ENCODE measurements at places on chromosomes 5 and 9. TPM values are rescaled to one million over a fixed set of nuclear protein-coding genes. Genes with fewer than 3 reads are reported as not detected.

GRCh38 chr5:138910546-138911185, 35.5 kb upstream of the LRRTM2 start:
- no peak for DNase-seq

GRCh38 chr5:56802205-56802604, 13.1 kb upstream of the MAP3K1 start:
- no peak for DNase-seq

DNA sequence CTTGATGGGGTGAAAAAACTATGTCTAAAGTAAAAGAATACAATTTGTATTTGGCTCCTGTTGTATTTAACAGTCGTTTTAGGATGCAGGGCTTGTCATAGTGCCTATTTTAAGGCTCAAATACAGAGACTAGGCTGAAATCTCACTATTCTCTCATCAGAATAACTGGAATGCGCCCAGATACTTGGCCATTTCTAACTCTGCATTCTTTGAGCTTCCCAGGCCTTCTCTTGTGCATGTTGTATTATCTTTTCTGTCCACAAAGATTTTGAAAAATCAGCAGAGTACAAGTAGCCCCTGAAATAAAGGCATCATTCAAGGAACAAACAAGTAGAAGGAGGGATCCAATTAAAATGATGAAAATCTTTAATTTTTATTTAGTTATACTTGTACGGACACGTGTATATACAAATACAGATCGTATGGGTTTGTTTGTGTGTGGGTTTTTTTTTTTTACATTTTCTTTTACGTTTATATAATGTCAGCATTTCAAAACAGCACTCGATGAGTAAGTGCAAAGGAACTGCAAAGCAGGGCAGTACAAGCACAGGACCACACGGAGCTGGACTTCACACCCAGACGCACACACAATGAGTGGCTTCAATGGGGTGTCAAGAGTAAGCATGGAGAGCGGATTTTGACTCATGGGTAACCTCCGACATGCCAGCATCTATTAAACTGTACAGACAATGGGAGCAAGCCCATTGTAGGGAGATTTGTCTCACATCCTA, 294.0 kb downstream of the EFNA5 start:
- DNase-seq = no peak

DNA sequence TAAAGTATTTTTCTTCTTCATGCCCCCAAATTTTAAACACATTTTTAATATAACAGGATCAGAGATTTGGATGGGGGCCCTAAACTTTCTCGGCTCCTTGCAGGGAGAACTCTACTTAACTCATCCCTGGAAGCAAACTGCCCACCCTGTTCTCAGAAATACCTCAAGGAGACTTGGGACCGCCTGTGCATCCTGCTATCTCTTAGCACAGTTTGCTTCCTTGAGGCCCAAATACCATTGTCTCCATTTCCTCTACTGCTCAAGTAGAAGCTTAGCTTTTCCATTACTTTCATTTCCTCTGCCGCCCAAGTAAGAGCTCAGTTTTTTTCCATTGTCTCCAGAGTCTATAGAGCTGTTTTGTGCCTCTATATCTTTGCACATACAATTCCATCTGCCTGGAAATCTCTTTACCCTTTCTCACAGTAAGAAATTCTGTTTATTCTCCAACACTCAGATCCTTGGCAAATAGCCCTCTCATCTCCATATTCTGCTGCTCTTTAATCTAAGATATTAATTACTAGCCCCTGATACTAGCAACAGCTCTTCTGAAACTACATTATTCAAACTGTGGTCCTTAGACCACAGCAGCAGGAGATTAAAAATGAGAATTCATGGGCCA, 137.8 kb downstream of the CEMIP2 start:
- no peak for DNase-seq

Gene PCDHB13
- 3.6 TPM for total RNA-seq

Gene PPIC
- total RNA-seq = 1.7 TPM

Gene GDF9
- 0.49 TPM for total RNA-seq

Data from neural crest cell (in vitro differentiated cells).